Activated gamma-delta T cell treated with Interleukin-2 at 50 U/mL for 16 hours (primary cell): ENCODE measurements at places on chromosomes 1 and 21.

- DNase-seq, result no peak
Measured at GRCh38 chr1:222582099-222582774, 7.5 kb downstream of the TAF1A start.

GRCh38 chr1:226233806-226234205 is 10.3 kb downstream of the MIXL1 start:
- no peak for DNase-seq

GRCh38 chr1:40045182-40045581 is 4.7 kb downstream of the CAP1 start:
- no peak for DNase-seq

DNA sequence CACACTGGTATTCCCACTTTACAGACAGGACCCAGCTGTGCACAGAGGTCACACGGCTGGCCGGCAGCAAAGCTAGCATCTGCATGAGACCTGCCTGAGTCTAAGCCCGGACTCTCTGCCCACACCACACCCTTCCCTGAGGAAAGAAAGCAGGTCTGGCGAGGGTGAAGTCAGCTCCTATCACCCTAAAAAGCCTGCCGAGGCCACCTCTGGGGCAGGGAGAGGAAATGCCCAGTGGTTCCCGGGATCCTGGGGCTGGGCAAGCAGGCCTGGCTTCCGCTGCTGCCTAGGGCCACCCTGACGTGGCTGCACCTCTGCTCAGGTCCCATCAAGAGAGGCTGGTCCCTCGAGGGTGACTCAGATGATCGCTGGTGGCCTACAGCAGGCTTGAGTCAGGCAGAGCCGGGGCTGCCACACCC is 42.2 kb downstream of the RAP1GAP start:
- DNase-seq, result no peak

DNA sequence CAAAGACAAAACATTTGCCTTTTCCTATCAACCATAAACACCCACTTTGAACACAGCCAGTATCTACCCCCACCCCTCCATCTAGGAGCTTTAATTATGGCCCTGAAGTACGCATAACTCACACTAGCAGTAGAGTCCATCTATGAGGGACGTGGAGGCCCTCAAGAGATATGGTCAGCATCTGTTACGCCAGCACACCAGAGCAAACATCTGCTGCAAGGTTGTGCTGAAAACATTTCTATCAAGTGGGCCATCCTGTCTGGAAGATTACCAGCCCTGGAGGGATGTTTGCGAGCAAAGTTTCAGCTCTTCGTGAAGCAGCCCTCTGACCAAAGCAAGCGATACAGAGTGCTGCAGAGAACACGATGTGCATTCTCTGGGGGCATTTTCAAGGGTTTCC is 74.6 kb downstream of the SLC45A1 start:
- no peak for DNase-seq
